A549 treated with AZD2906 at 1 μM for 4 hours (cell line): ENCODE measurements at places on chromosomes 13 and 19. TPM values are rescaled to one million over a fixed set of nuclear protein-coding genes. Genes with fewer than 3 reads are reported as not detected.

The CNFN gene
- total RNA-seq: 32.9 to 50.8 TPM (median 46.3 TPM) in 5 replicates

The FOXO1 gene
- total RNA-seq: 8.7 to 12.1 TPM (median 10.0 TPM) in 5 replicates

The SIGLEC6 gene
- total RNA-seq: not detected in 5 replicates

The DKKL1 gene
- 0.23 to 0.88 TPM (median 0.64 TPM) in 5 replicates for total RNA-seq

The POLR1G gene
- total RNA-seq: 42.2 to 51.6 TPM (median 45.0 TPM) in 5 replicates

The TMPRSS9 gene
- total RNA-seq: 0.16 TPM in 1 of 5 replicates, not detected in the others

The FCER2 gene
- not detected in 5 replicates for total RNA-seq

The ZNF543 gene
- 1.3 to 2.0 TPM (median 1.4 TPM) in 5 replicates for total RNA-seq

The BLVRB gene
- total RNA-seq: 254 to 367 TPM (median 326 TPM) in 5 replicates

The C19orf38 gene
- total RNA-seq: 0.10 to 0.13 TPM in 2 of 5 replicates, not detected in the others

The KIR3DL2 gene
- not detected in 5 replicates for total RNA-seq

The PALM3 gene
- 1.4 to 2.6 TPM (median 2.2 TPM) in 5 replicates for total RNA-seq

The COL5A3 gene
- 2.6 to 3.6 TPM (median 2.9 TPM) in 5 replicates for total RNA-seq

The GTF3A gene
- 92.0 to 96.3 TPM (median 93.2 TPM) in 5 replicates for total RNA-seq

The SERPINE3 gene
- 0.03 TPM in 1 of 5 replicates, not detected in the others for total RNA-seq

The PGLYRP1 gene
- total RNA-seq: not detected in 5 replicates

The TMEM238 gene
- total RNA-seq: 2.0 to 9.6 TPM (median 7.8 TPM) in 5 replicates

The SPTBN4 gene
- 0.49 to 0.69 TPM (median 0.64 TPM) in 5 replicates for total RNA-seq

The PEAK3 gene
- 0.17 to 0.39 TPM (median 0.28 TPM) in 5 replicates for total RNA-seq

The LILRB2 gene
- 0.08 to 0.17 TPM (median 0.09 TPM) in 4 of 5 replicates, not detected in the other for total RNA-seq

The ZNF507 gene
- total RNA-seq: 12.5 to 17.5 TPM (median 16.0 TPM) in 5 replicates

The GDF15 gene
- 10.6 to 23.6 TPM (median 18.0 TPM) in 5 replicates for total RNA-seq

The ZFR2 gene
- 0.09 to 0.45 TPM (median 0.11 TPM) in 5 replicates for total RNA-seq

The WDR62 gene
- total RNA-seq: 21.3 to 28.1 TPM (median 25.4 TPM) in 5 replicates

The PRR22 gene
- 1.2 to 3.4 TPM (median 2.3 TPM) in 5 replicates for total RNA-seq

The ZNF431 gene
- 2.4 to 3.4 TPM (median 3.0 TPM) in 5 replicates for total RNA-seq
